ENCODE measurements at places on chromosomes 1 and 21. TPM values are rescaled to one million over a fixed set of nuclear protein-coding genes. Genes with fewer than 3 reads are reported as not detected.
A peak's percentile ranks its signal among the peaks of the same experiment; 100 is the strongest.

SH3BGR gene
- total RNA-seq = 1.9 TPM

RSPH1 gene
- total RNA-seq = 0.82 TPM

OPTC gene
- not detected for total RNA-seq

ATP1A2 gene
- total RNA-seq = not detected

PADI6 gene
- total RNA-seq = not detected

VWA5B1 gene
- total RNA-seq = 0.05 TPM

CDC20 gene
- 127 TPM for total RNA-seq

SYT11 gene
- 36.7 TPM for total RNA-seq

JAM2 gene
- 2.6 TPM for total RNA-seq

IL19 gene
- not detected for total RNA-seq

RGS1 gene
- 151 TPM for total RNA-seq

PIGM gene
- total RNA-seq = 4.2 TPM

SPSB1 gene
- total RNA-seq = 14.4 TPM

- no peak for ATAC-seq
These were observed 1.5 kb downstream of the ATP8B2 start for GRCh38 chr1:154326546-154327465.

DNA sequence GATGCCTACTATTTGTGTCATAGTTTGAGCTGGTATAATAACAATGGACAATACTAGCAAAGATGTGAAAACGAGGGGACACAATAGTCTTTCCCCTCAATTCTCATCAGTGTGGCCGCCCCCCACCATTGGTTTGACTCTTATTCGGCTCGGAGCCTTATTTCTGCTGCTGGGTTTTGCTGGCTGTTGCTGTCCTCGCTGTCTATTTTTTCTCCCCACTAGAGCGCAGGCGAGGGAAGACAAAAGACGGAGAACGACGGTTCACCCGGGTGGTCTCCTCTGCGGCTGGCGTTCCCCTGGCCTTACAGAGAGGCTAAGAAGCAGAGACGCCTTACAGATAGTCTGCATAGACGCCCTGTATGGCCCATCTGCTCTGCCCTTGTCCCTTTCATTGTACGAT is 19.4 kb downstream of the CLIC6 start:
- ATAC-seq = no peak

DNA sequence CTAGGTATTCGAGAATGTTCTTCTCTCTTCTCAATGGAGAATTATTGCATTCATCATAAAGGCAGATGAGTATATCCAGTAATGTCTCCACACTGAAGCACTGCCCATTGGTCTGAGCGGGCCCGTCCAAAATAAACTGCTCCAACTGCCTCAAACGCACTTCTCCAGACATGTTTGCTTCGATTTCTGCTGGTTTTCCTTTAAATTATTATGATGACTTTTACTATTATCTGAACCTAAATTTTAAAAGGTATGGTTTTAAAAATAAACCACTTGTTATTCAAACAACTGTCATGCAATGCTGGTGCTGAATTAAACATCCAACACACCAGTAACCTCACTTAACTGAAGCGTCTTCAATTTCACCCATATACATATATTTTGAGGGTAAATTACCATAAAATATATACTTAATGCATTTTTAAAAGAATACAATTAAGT is 1.3 kb downstream of the CDC42BPA start:
- no peak for ATAC-seq

DNA sequence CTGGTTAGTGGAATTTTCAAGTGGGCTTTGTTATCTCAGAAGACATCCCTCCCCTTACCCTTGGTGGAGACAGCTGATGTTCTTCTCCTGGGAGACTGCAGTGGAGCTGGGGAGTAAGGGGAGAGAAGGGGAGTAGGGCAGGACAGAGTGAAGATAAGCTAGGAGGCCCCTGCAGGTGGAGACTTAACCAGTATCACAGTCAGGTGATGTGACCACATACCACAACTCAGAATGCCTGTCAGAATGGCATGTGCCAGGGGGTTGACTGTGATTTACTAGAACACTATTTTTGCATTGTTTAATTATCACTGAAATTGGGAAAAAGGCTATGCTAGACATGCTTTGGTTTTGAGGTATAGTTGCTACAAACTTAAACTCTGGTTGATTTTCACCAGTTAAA is 124.6 kb downstream of the NRDC start:
- ATAC-seq = no peak

DNA sequence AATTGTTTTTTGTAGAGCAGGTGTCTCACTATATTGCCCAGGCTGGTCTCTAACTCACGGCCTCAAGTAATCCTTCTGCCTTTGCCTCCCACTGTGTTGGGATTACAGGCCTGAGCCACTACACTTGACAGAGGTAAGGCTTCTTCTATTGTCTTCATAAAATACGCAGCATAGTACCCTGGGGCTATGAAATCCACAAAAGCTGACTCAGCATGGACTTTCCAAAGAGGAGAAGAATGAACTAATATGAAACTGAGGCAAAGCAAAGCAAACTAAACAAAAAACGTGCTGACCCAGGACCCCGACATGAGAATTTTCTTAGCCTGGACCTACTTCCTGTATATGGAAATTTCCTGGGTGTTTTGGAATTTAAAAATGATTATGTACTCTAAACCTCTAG is 18.5 kb upstream of the ATP13A2 start:
- no peak for ATAC-seq

DNA sequence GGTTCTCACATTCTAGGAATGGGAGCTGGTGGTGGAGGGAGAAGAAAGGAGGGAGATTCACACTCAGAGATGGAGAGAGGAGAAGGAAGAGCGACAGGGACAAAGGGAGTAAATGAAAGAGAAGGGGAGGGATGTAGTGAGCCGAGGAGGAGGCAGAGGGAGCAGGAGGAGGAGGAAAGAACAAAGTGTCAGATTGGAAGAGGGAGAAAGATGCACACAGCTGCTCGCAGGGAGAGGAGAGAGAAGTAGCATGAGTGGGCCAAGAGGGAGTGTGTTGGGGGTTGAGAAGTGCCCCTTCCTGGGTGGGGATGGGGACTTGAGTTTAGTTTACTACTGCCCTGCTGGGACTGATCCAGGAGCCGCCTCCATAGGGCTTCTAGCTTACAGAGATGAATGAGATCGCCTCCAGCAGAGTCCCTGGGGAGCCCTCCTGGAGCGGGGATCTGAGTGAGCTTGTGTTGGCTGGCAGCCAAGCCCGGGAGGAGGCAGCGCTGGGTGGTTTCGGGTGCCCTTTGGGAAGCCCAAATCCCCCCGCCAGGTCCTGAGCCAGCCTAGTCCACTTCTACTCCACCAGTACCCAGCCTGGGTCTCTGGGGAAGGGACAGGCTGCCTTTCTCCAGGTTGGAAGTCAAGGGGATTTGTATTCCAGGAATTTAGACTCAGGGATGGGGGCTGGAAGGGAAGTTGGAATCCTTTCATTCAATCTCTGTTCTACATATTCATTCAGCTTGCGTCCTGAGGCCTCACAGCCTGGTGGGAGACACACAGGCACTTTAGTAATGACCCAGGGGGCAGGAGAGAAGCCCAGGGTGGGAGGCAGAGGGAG is 20.9 kb downstream of the PTPRU start:
- no peak for ATAC-seq

- no peak for ATAC-seq
These were observed 1.1 kb downstream of the TBX19 start for GRCh38 chr1:168281603-168282325.

- peak; percentile 93 for ATAC-seq
These were observed 22.9 kb upstream of the DISC1 start for GRCh38 chr1:231603598-231604275.

- no peak for ATAC-seq
These were observed 49.5 kb upstream of the KCNK2 start for GRCh38 chr1:215032911-215033526.

GRCh38 chr1:234728740-234729139 is 118.8 kb upstream of the IRF2BP2 start:
- no peak for ATAC-seq

GRCh38 chr1:212536586-212536985 is 72.0 kb upstream of the ATF3 start:
- ATAC-seq = no peak

GRCh38 chr1:167401260-167401873 is 117.0 kb downstream of the CD247 start:
- ATAC-seq = peak; percentile 76

GRCh38 chr1:53593758-53594380 is 134.7 kb downstream of the DMRTB1 start:
- no peak for ATAC-seq

- no peak for ATAC-seq
These were observed 5.2 kb downstream of the IFI6 start for GRCh38 chr1:27666791-27667254.

DNA sequence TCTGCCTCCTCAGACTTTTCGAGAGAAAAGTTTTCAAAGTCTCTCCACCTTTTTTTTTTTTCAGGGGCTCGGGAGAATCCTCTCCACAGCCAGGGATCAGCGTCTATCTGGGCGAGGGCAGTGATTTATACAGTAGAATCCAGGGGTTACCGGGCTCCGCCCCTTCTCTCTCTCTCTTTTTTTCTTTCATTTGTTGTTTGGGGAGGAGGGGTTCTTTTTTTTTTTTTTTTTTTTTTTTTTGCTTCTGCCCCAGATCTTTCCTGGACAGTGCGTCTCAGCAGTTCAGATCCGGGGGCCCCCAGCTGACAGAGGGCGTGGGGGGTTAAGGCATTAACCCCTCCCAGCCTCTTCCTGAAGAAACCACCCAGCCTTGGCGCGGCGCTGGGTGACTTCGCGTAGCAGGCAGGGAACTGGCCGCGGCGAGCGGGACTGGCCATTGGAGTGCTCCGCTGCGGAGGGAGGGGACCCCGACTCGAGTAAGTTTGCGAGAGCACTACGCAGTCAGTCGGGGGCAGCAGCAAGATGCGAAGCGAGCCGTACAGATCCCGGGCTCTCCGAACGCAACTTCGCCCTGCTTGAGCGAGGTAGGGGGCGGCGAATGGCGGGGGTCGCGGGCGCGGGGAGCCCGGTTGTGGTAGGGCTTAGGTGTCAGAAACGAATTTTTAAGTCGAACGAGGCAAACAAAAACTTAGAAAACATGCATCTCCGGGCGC is at the start of gene S1PR1:
S1PR1 (plus strand) TSS at position 504 of the 713 bp plus-strand sequence. CDS start 1,966 bp downstream, outside the sequence.
- peak; percentile 33 for ATAC-seq

- ATAC-seq = no peak
These were observed 125.2 kb downstream of the PCBP3 start for GRCh38 chr21:45768740-45769048.

DNA sequence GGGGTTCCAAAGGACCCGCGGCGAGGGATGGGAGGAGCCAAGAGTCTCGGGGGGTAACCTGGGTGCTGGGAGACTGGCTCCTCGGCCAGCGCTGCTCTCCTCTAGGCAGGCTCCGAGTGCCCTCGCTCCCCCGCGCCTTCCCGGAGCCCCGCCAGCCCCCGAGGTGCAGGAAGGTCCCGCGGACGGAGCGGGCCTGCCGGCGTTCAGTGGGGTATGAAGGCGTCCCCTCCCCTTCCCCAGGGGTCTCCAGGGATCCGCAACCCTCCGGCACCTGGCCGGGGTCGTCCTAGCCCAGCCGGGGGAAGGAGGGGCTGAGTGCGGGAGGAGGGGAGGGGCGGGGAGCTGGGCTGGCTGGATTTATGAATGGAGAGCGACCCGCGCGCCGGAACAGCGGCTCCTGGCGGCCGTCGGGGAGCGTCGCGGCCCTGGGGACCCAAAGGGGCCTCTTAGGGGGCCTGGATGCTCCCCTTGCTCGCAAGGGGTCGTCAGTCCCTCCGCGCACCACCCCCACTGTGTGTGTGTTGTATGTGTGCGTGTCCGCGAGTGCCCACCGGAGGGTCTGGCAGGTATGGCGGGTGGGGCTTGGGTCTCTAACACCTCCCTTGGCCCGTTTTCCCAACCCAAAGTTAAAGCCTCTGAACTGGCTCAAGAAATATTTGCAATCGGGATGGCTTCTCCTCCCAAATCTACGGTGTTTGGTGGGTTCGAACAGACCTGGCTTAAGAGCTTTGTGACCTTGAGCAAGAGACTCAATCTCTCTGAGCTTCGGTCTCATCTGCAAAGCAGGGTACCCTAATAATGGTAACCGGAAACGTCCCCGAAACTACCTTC is 642 bp downstream of the HCRTR1 start:
- peak; percentile 66 for ATAC-seq

- no peak for ATAC-seq
These were observed 1.5 kb downstream of the MGST3 start for GRCh38 chr1:165632491-165632890.

- ATAC-seq = no peak
These were observed 94.2 kb upstream of the SERBP1 start for GRCh38 chr1:67524143-67525052.

DNA sequence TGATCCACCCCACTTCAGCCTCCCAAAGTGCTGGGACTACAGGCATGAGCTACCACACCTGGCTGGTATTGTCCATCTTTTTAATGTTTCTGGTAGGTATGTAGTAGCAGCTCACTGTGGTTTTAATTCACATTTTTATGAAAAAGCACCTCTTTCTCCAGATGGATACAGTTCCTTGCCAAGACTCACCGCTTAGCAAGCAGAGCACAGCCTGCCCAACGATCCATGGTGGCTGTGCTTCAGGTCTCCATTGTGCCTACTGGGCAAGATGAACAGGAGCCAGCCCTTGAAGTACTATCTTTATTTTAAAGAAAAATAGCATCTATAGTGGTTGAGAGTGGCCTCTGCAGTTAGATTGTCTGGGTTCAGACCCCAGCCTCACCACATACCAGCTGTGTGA is 37.6 kb upstream of the GRHL3 start:
- ATAC-seq = no peak

GRCh38 chr1:71657891-71658679 is 577.2 kb upstream of the ZRANB2 start:
- no peak for ATAC-seq

DNA sequence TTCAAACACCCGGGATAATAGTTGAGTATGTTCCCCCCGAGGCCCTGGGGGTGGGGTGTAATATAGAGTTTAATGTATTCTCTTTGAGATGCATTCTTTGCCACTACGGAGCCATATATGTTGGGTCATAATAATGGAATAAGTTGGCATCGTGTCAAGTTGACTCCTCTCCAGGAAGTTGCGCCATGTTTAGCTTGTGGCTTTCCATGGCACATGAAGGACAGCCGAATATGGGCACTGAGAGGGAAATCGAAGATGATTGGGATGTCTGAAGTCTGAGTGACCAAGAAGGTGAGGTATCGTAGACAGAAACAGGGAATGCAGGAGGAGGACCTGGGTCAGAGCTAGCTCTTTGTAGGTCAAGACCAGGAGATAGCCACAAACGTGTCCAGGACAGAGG is 92.6 kb downstream of the PAX7 start:
- no peak for ATAC-seq

DNA sequence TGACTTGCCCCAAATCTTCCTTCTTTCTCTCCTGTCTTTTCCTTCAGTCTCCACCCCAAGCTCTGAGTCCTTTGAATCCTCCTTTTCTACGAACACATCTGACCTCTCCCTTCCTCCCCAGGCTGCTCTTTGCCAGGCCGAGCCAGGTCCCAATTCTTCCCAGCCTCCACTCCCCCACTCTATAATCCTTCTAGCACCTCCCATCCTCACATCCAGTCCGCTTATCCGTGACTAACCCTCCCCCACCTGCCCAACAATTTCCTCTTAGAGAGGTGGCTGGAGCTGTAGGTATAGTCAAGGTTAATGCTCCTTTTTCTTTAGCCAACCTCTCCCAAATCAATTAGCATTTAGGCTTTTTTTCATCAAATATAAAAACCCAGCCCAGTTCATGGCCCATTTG is 9.5 kb upstream of the HPDL start:
- ATAC-seq = no peak

GRCh38 chr1:217626321-217626720 is 4.6 kb downstream of the GPATCH2 start:
- peak; percentile 70 for ATAC-seq

- no peak for ATAC-seq
These were observed 111.1 kb downstream of the GLUL start for GRCh38 chr1:182280504-182280900.

All from activated T-helper 17 cell treated with anti-CD3 and anti-CD28 coated beads, Interleukin-2, amount 50 U/mL, for 72 hours (primary cell).